ENCODE measurements at places on chromosomes 2 and 18. TPM values are rescaled to one million over a fixed set of nuclear protein-coding genes. Genes with fewer than 3 reads are reported as not detected.

LIPG gene
- total RNA-seq, result 13.9 TPM

IL1B gene
- 16.5 TPM for total RNA-seq

NPAS2 gene
- 37.4 TPM for total RNA-seq

DSG2 gene
- 9.6 TPM for total RNA-seq

NEB gene
- total RNA-seq, result 0.38 TPM

CCNT2 gene
- total RNA-seq, result 19.1 TPM

ERBB4 gene
- not detected for total RNA-seq

- no peak for DNase-seq
Observed at GRCh38 chr18:64929036-64929435, 780.1 kb upstream of the LINC00305 start.

DNA sequence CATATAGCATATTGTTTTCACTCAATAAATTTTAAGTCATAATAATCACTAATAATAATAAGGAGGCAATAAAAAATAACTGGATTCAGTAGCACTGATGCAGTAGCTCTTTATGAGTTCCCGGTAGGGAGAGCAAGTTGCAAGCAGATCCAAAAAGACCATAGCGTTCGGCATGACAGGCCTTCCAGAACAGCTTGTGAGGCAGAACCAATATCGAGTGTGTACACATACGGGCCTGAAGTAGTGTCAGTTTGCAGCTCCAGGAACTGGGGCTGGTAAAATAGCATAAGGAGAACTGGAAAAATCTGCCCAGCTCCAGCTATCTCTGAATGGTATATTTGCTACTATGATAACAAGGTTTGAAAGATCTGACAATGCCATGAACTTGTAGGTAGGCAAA is 1607.8 kb upstream of the PIK3C3 start:
- DNase-seq, result no peak

- DNase-seq, result no peak
Observed at GRCh38 chr2:38190542-38191218, 114.7 kb upstream of the CYP1B1 start.

- DNase-seq, result no peak
Observed at GRCh38 chr2:37864217-37864616, 60.9 kb upstream of the RMDN2 start.

DNA sequence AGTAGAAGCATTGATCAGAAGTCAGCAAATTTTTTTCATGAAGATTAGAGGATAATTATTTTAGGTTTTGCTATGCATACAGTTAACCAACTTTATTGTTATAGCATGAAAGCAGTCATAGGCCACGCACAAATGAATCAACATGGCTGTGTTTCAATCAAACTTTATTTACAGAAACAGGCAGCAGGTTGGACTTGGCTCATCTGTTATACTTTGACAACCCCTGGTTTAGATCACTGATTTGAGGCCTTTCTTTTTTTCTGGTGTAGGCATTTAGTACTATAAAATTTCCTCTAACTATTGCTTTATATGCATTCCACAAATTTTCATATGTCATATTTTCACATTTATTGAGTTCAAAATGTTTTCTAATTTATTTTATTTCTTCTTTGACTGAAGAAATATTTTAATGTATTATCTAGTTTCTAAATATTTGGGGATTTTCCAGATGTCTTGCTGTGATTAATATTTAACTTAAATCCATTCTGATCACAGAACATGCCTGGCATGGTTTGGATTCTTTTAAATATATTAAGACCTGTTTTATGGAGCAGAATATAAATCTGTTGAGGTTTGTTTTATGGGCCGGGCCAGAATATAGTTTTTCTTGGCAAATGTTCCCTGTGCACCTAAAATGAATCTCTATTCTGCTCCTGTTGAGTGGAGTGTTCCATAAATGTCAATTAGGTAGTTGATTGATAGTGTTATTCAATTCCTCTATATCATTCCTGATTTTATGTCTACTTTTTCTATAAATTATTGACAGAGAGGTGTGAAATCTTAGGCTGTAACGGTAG is 116.3 kb upstream of the KLHL29 start:
- no peak for DNase-seq

DNA sequence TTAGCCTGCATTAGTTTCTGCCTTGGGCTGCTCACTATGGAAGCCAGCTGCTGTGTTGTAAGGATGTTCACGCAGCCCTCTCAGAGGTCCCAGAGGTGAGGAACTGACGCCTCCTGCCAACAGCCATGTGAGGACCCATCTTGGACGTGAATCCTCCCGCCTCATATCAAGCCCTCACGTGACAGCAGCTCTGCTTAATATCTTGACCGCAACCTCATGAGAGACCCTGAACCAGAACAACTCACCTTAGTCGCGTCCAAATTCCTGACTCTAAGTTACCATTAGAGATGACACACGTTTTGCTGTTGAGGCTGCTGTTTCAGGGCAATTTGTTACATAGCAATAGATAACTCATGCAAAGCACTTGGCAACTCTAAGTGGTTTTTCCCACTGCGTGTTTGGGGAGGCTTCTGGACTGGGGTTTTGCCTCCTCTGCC is 97.7 kb downstream of the TMEM17 start:
- DNase-seq, result no peak

DNA sequence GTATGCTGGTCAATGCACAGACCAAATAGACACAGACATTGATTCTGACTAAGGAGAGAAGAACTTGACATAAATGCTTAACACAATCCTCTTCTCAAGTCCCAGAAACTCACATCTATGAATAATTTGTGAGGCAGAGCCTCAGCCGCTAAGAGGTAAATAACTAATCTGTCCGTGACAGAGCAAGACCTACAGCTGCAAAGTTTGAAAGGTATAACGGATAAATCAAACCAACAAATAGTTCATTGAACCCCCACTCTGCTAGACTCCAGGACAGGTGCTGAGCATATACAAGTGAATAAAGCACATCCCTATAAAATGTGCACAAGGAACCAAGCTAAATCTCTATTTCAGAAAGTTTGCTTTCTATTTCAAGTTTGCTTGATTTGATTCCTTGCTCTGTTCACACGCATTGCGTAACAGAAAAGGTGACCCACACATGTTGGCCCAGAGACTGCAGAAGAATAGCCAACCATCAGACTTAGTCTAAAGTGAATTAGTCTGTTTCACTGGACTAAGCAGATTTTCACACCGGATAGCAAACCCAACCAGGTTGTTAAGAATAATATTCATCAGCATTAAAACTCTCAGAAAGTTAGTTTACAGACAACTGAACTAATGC is 51.7 kb downstream of the NCKAP5 start:
- DNase-seq, result no peak

DNA sequence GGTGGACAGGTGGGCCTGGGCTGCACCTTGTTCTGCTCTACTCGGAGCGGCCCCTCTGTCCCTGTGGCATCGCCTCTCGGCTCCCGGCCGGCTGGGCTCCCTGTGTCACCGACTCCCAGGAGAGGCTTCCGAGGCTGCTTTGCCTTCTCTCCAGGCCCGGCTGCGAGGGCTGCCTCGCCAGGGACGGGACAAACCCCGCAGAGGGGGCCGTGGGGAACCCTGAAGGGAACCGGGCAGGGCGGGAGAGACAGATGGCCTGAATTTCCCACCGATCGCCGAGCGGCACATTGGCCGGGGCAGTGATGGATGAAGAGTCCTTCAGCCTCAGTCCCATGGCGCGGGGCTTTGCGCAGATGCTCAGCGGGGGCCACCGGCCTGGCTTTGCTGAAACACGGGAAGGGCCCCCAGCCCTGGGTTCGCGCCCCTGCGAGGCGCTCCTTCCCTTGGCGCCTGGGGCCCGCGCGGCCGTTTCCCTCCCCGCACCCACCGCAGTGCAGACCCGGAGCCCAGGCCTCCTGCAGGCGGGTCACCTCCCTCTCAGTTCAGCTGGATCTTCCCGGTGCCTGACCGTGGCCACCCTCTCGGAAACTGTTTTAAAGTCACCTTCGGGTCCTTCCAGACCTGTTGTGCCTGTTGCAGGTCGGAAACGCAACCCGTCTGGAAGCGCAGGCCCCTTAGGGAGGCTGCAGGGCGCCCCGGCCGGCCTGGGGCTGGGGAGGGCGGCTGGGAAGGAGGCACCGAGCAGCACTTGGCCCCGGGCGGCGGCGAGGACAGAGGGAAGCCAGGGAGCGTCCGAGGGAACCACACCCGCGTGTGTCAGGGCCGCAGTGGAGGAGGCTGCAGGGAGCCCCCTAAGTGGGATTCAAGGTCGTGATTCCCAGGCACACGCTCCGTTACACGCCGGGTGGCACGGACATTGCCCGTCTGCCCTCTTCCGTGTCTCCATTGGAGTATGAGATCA is 341.9 kb upstream of the SALL3 start:
- DNase-seq, result no peak

GRCh38 chr2:144211826-144212225 is 308.1 kb downstream of the ZEB2 start:
- no peak for DNase-seq

- DNase-seq, result no peak
Observed at GRCh38 chr2:73494031-73494430, 108.4 kb downstream of the ALMS1 start.

GRCh38 chr2:231685349-231686191 is 22.8 kb upstream of the PTMA start:
- no peak for DNase-seq

DNA sequence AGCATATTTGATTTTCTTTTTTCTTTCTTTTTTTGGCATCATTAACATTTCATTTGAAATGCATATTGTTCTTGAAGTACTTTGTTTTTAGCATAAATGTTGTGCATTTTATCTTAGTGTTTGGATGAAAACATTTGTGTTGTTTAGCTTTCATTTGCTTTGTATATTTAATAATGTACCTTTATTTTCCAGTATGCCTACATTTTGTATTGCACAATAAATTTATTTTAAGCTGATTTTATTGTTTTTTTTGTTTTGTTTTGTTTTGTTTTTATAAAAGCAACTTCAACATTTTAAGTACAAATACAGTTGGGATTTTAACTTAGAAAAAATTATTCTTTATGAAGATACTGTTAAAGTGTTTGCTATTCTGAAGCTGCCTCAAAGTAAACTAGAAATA is 54.4 kb downstream of the GLS start:
- no peak for DNase-seq

- no peak for DNase-seq
Observed at GRCh38 chr18:28529644-28530043, 352.7 kb upstream of the CDH2 start.

DNA sequence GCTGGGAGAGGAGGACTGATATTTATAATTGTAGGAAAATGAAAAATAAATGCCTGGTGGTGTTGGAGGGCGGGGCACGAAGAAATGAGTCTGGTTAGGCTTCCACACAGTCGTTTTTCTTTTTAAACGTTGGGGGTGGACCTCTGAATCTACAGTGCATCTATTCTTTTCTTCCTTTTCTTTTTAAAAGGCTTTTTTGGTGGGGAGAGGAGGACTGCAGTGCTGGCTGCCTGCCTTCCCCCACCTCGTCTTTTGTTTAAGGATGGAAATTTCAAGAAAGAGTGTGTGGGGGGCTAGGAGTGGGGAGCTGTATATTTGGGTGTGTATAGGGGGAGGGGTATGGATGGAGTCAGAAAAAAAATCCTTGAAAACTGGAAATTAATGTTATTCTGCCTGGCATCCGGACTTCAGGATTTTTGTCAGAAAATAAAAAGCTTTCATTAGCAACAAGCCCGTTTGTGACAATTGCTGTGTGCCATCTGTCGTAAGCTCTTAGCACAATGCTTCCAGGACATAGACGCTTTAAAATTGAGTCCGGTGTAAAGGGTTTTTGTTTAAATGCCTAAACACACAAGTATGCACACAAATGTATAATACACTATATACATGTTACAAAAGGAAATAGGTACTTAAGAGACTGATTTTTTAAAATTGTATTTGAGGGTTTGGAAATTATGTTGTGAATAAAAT is 1.1 kb downstream of the MAP2 start:
- no peak for DNase-seq

DNA sequence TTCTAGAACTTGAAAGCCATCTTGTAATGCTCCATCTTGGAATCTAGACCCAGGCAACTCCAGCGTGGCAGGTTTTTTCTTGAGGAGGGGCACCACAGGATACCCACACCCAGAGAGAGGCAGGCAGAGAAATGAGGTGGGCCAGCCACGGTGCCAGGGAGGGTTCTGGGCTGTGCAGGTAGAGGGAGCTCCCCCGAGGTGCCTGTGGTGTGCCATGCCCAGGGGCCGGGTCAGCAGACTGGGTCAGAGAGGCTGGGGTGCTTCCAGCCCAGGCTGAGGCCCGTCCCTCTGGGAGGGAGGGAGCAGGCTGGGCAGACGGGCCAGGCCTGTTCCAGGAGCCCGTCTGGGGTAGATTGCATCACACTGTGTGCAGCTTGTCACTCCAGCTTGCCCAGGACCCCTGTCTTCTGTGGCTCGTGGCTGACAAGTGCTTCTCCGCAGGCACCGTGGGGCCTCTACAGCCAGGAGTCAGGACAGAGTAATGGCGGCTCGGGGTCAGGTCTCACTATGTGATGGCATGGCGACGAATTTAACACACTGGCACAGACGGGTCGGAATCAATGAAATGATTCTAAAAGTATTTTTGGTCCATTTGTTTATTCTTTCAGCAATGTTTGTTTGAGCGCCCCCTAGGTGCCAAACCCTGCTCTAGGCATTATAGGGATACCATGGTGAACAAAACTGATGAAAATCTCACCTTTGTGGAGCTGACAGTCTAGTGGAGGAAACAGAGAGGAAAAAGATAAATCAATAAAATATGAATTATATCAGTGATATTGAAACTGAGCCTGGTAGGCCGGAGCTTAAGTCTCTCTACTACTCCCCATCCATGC is 144.0 kb downstream of the ACOXL start:
- no peak for DNase-seq

DNA sequence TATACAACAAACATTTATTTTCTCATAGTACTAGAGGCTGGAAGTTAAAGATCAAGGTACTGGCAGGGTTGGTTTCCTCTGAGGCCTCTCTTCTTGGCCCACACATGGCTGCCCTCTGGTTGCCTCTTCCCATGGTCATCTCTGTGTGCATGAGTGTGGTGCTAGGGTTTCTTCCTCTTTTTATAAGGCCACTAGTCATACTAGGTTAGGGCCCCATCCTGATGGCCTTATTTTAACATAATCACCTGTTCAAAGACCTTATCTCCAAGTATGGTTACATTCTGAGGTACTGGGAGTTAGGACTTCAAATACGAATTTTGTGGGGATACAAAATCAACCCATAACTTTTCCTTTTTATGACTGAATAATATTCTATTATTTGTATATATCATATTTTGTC is 4.8 kb upstream of the RIOK3 start:
- no peak for DNase-seq

Measured in esophagus squamous epithelium (tissue), 5 donors.